ENCODE measurements at places on chromosomes 4 and X.

- no peak for DNase-seq
Measured at GRCh38 chrX:42519666-42520231, 258.2 kb downstream of the PPP1R2C start.

DNA sequence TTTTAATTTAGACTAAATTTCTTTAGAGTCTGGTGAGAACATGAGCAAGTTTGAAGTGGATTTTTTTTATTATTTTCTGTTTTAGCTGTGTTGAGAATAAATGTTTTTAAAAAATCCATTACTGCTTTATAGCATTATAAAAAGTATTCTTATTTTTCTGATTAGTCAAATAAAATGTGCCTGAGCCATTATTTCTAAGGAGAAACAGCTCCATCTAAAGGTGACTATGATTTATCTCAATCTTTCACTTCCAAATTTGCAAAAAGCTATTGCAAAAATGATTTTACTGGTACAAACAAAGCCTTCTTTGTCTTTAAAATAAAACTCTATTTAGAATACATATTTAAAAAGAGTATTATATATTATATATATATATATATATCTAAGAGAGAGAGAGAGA lies 959.2 kb downstream of the FAM133A start:
- no peak for DNase-seq

DNA sequence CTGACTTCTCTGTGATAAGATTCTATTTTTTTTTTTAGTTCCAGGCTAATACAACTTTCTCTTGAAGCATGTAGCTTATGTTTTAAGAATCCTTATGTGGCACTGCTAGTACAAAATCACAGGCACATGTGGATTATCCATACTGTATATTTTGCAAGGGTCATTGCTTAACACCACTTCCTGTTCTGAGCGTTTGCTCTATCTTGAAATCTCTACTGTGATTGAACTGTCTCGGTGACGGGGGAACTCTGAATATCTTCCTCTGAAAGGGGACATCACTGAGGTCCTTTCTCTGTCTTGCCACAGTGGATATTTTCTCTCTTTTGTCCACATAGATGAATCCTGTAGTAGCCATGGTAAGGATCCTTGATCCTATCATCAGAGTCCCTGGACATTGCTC lies 2.1 kb upstream of the WFS1 start:
- DNase-seq: no peak

- DNase-seq: no peak
Measured at GRCh38 chr4:79827283-79827682, 245.7 kb downstream of the ANTXR2 start.

DNA sequence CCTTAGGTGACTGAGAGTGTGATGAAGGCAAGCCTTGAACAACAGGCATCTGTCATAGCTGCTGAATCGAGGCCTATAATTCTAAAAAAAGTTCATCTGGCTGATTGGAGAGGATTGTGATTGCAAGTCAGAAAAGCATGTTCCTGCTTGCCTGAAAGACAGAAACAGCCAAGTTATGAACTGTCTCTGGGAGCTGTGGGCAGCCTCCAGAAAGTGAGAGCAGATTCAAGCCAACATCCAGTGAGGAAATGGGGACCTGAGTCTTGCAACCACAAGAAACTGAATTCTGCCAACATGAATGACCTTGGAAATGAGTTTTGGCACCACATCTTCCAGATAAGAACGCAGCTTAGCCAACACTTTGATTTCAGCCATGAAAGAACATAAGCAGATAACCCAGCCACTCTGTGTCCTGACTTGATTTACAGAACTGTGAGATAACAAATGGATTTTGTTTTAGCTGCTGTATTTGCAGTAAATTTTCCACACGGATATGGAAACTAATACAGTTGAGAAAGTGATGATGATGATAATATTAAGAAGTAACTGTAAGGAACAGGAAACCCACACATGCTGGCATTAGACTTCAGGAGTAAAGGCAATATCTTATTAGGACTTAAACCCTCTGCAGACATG lies 240.3 kb upstream of the NDST3 start:
- DNase-seq: no peak

- DNase-seq: no peak
Measured at GRCh38 chrX:70026112-70026850, 23.5 kb downstream of the AWAT2 start.

- DNase-seq: no peak
Measured at GRCh38 chr4:114752391-114753165, 154.0 kb downstream of the UGT8 start.

GRCh38 chrX:68249401-68249831 lies 183.9 kb downstream of the OPHN1 start:
- DNase-seq: no peak

GRCh38 chr4:56259655-56260054 lies 127.6 kb downstream of the AASDH start:
- no peak for DNase-seq

GRCh38 chr4:163113921-163114713 lies 52.6 kb downstream of the NAF1 start:
- no peak for DNase-seq

- DNase-seq: no peak
Measured at GRCh38 chr4:78561677-78562076, 10.1 kb downstream of the ANXA3 start.

DNA sequence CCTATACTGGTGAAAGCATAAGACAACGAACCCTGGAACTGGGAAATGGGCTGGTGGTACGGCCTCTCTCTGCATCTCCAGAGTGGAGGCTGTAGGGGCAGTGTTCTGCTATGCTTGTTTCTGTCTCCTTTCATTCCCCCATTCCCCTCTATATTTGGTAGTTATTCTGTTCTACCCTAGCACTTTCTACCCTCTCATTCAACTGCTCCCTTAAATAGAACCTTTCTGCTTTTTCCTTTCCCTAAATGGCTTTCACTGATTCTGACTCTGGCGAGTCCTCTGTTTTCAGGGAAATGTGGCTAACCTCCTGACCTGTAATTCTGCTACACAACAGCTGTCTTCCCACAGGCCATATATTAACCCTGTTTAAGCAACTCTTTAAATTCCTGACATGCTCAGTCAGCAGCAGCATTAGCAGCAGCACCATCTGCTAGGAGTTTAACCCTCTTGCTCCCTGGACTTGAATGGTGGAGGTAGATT lies 94.2 kb downstream of the CXCL13 start:
- DNase-seq: no peak

DNA sequence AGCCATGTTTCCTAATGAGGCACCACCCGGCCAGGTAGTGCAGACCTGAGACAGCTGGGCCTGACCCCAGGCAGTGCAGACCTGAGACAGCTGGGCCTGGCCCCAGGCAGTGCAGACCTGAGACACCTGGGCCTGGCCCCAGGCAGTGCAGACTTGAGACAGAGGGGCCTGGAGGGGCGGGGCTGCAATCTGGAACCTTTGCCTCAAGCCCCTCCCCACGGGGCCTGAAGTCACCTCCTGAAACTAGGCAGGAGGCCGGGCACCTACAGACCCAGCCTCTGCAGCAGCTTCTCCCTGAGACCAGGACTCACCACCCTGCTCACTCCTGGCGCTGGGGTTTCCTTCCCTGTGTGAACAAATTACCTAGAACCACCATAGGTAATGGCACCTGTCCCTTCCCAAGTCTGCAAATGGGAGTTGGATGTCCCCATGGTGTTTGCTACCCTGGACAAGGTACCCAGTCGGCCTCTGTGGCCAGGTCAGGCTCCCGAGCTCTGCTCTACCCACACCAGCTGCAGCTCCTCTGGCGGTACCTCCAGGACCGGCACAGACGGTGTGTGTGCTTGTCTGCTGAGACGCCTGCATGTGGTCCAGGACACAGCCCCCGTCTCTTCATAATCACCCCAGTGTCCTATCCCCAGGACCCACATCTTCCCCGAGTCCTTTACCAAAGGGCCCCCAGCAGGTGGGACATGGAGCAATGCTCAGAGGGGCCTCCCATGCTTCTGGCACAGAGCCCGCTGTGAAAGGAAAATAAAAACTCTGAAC lies 53.1 kb upstream of the C4orf50 start:
- DNase-seq: no peak

GRCh38 chr4:67558493-67558892 lies at the start of gene STAP1:
Gene STAP1, plus strand, starts transcription at chr4:67558727. Its CDS starts 83 bp downstream, at chr4:67558810.
- peak; percentile 64 for DNase-seq

GRCh38 chr4:144831971-144832370 lies 186.0 kb downstream of the HHIP start:
- DNase-seq: no peak

Measured in CD4-positive, alpha-beta T cell treated with Interferon alpha-2 for 1 hour (primary cell).